ENCODE measurements at places on chromosomes 6 and 20.
A peak's percentile ranks its signal among the peaks of the same experiment; 100 is the strongest.

DNA sequence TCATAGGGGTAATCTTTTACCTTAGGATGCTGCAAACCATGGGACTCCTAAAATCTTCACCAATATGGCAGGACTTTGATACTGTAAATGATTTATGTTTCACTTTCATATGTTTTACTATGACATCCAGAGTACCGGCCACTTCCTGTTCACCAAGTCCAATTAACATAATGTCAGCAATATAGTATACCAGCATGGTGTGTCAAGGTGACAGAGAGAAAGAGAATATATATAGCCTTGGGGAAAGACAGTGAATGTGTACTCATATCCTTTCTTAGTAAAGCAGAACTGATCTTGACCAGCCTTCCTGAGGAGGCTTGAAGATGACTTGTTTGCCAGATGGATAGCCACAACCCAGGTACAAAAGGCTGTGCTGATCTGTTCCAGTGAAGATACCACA is 127.9 kb downstream of the NRN1 start:
- no peak for DNase-seq

DNA sequence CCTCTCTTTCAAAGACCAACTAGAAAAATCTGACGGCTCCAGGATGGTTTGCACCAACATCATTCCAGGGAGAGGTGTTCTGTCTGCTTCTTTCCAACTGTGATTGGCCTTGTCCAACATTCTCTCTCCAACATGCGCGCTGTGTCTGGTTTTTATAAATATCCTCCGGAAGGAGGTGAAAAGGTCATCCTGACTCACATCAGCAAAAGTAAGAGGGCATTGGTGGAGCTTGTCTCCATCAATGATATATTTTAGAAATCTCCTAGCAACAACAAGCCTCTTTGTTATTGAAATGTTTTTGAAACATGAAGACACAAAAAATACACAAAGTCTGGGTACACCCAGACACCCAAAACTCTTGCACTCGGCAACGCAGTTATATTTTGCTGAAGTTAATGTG is 475.3 kb upstream of the JARID2 start:
- DNase-seq, result no peak

- no peak for DNase-seq
Measured at GRCh38 chr20:2849529-2849928, 9.0 kb downstream of the VPS16 start.

DNA sequence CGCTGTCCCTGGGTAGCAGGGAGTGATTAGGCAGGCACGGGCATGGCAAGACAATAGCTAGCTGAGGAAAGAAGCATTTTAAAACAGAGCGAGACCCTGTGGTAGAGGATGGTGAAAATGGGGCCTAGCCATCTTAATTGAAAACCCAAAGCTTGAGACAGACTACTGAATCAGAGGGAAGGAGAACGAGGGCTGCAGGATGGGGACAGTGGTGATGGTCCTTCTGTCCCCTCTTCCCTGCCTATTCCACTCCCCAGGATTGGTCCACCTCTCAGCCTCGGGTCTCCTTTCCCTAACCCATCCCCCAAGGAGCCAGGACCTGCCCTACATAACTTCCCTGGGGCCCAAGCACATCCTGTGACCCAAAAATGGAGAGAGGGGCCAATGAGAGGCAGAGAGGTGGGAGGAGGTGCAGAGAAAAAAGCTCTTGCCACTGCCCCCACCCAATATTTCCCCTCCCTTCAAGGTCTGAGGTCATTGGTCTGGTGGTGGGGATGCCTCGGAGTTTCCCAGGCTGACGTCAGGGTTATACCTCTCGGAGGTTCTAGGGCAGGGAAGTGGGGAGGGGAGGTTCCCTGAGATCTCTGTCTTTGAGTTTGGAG is 884 bp upstream of the CUTA start:
- DNase-seq, result peak; percentile 90

GRCh38 chr6:111952821-111953540 is 79.7 kb upstream of the FYN start:
- no peak for DNase-seq

GRCh38 chr6:106315765-106316374 is 9.7 kb downstream of the ATG5 start:
- no peak for DNase-seq

DNA sequence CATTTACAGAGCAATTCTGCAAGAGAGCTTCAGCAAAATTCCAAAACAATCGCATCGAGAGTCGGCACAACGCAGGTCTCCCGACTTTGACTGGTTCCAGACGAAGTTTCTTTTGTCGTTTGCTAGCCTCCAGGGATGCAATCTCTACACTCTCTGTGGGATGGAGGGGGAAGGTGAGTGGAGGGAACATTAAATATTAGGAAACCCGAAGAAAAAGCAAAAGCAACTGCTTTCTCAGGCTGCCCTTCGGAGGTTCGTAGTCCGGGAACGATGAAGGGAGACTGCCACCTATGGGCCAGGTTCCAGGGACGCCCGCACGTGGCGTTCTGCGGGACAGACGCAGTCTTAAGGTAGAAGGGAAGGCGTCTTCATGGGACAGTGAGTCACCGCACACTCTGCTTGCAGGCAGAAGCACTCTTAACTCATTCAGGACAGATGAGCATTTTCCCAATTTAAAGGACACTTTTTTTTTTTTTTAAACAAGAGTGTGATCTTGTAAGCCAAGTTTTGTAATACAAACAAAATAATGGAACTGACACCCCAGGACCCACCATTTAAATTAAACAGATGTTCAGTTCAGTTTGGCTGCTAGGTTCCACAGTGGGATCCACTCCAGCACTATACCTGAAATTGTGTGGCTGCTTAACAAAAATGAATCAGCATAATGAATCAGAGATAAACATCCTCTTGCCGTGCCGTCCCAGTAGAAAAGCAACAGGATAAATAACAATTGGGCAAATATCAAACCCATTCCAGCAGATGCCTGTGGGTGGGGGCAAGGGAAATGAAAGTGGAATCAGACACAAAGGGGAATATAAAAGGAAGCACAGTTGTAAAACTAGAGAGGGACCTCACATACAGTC is 65.8 kb upstream of the ARMC2 start:
- peak; percentile 91 for DNase-seq

- DNase-seq, result no peak
Measured at GRCh38 chr6:154218301-154218700, 138.3 kb downstream of the IPCEF1 start.

DNA sequence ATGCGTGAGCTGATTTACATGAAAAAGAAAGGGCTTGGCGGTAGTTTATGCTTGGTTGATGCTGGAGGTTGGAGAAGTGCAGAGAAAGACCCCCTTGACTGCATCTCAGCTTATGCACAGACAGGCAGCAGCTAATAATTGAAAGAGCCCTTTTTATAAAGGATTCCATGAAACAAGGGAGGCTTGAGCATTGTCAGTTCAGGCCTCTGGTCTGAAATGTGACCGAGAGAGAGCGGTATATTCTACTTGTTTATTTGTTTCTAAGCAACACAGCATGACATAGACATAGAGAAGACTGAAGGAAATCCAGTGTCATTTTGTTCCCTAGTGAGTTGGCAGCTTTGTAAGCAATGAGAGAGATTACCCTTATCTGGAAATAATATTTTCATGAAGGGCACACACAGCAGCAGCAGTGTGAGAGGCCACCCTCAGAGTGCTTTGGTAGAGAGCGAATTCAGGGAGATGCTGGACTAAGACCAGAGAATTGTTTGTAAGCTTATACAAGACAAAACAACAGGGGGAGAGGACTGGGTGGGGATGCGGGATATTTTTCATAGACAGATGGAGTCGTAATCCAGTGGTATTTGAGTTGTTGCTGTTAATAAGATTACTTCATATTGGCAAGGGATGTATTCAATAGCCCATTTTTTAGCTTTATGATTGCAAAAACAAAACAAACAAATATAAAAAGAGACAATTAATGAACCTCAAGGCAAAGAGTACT is 34.6 kb upstream of the LAMA2 start:
- peak; percentile 60 for DNase-seq

DNA sequence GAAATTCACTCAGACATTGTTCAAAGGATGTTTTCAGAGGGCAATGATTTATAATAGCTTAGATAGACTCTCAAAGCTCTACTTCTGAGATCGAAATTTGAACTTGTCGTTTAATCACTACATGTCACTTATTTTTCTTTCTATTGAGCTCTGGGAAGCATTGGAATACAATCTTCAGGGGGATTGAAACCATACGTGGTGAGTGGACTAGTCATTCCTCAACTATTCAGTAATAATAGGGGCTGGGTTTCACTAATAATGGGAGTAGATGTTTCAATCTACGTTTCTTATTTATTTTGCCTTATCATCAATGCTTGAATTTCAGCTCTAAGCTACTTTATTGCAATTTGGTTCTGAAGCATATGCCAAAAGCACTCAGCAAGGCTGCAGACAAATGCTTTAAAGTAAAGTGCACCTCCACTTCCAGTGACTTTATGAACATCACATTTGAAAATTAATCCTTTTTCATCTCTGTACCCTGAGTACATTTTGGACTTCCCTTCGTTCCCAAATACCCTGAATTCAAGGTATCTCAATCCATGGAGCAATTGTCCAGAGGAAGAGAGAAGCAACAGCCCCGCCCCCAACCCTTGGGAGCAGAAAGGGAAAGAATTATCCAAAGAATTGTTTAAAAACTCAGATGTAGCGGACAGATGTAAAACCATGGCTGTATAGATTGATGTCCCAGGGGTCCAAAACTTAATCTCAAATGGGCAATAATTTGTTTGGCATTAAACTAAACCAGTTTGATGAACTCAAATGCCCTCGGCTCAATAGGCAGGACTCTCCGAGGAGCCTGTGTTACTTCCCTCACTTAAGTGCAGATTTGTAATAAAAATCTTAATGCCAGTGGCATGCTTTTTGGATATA is 68.1 kb downstream of the HFE start:
- DNase-seq, result peak; percentile 47

DNA sequence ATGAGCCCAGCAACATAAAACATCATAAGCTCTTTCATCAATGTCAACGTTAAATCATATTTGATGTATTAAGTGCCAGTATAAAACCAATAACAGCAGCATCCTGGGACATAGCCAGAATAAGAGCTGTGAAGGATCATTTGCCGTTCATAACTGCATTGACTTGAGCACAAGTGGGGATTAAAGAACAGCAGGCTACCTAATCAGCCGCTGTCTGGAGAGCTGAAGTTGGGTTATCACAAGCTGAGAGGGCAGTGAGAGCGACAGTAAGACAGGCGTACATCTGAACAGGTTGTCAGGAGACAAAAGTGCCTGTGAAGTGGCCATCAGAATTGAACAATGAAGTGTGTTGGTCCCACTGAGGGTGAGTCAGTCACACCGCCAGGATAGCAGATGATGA is 269.6 kb downstream of the GRIK2 start:
- no peak for DNase-seq

DNA sequence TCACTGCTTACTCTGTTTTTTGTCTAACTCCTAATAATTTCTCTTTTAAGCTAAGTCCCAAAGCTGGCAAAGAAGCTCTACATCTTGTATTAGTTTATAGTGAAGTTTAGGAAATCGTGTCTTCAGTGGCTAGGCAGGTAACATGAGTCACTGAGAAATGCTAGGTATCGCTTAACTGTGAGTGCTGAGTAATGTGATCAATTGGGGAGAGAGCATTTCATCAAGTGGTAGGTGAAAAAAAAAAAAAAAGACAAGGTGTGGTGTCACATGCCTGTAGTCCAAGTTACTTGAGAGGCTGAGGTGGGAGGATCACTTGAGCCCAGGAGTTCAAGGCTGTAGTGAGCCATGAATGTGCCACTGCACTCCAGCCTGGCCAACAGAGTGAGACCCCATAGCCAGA is 125.3 kb downstream of the FAM83B start:
- no peak for DNase-seq

Data from mesendoderm (in vitro differentiated cells).